ENCODE measurements at places on chromosomes 12 and 14. TPM values are rescaled to one million over a fixed set of nuclear protein-coding genes. Genes with fewer than 3 reads are reported as not detected.

- no peak for DNase-seq
Observed at GRCh38 chr12:43154498-43155045, 397.4 kb downstream of the ADAMTS20 start.

The KRT71 gene
- not detected for total RNA-seq

The KIAA0586 gene
- 18.9 TPM for total RNA-seq

The SLC41A2 gene
- total RNA-seq, result 11.7 TPM

DNA sequence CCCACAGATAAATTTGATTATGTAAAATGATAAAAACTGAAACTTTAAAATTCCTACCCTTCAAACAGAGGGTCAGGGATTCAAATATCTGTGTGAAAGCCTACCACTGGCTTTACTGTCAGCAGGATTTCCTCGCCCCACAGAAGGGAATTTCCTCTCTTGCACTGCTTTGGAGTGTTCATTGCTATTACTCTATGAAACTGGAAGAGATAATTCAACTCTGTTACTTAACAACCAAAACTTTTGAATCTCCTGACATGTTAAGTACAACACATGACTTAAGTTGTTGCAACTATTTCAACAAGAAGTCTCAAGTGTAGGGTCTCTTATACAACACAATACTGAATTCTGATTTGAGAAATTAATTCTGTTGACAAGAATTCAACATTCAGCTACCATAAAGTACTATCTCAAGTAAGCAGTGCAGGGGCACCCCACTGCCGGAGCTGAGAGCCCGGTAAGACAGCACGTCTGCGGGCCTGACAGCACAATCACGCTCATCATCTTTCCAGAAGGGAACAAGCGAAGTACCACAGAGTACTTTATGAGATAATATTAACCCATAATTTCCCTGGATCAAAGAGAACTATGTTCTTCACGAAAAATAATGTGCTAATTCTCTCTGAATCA lies 22.9 kb downstream of the DICER1 start:
- peak; percentile 39 for DNase-seq

DNA sequence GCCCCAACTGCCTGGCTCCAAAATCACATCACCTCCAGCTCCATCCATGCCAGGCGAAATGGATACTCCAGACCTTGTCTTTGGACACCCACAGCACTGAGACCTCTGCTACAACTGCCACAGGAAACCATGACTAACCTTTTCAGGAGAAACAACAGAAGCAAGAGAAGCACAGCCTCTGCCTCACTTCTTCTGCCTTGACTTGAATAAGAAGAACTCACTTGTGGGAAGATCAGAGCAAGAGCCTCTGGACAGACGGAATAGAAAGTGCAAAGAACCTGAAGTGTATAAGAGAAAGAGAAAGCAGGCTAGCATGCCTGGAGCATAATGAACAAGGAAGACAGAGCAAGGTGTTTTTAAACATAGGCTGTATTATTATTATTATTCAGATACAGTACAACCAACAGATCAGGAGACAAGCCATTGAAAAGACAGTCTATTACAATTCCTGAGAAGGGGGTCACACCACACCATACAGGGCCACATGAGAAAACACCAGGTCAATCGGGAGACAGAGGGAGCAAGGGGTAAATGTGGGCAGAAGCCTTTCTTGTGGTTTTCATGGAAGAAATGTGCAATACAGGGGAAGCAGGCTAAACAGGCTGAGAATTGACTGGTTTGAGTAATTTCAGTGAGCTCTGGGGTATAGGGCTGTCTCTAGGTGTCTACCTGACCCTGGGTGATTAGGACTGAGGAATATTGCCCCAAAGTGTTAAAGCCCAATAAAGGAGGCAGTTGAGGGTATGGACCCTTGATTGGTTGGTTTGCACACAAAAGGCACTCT lies 7.4 kb upstream of the OR10P1 start:
- DNase-seq, result no peak

- DNase-seq, result no peak
Observed at GRCh38 chr12:93174048-93174447, 203.7 kb upstream of the NUDT4 start.

DNA sequence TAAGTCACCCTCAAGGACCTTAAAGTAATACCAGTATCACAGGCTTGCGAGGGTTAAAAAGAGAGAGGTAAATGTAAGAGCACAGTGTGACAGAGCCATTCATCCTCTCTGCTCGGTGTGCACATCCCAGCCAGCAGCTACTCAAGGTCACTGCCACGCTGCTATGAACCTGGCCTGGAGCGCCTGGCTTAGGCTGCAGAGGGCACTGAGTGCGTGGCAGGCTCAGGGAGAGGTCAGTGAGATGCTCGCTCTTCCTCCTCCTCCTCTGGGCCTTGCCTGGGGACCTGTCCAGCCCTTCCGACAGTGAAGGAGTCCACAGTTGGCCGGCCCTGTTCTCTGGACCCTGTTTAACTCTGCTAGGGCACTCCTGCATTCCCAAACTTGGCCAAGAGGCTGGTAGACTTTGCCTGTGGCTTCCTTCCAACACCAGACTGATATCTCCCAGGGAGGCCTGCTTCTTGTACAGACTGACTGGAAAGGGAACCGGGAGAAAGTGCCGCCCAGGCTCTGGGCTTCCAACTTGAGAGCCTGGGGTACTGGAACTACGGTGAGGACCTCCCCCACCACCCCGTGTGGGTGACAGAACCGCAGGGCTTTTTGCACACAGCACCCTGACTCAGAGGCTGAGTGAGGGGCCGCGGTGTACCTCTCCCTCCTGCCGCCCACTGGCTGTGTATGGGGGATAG lies 62.6 kb upstream of the CORO1C start:
- DNase-seq, result peak; percentile 54

The BEST3 gene
- not detected for total RNA-seq

DNA sequence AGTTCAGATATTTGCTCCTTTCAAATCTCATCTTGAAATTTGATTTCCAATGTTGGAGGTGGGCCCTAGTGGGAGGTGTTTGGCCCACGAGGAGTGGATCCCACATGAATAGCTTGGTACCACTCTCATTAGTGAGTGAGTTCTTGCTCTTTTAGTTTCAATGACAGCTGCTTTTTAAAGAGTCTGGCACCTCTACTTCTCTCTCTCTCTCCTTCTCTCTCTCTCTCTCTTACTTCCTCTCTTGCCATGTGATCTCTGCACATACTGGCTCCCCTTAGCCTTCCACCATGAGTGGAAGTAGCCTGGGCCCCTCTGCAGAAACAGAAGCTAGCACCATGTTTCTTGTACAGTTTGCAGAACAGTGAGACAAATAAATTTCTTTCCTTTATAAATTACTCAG lies 25.1 kb downstream of the GPR65 start:
- no peak for DNase-seq

The MYO1A gene
- not detected for total RNA-seq

- peak; percentile 69 for DNase-seq
Observed at GRCh38 chr14:26286081-26286912, 311.5 kb downstream of the NOVA1 start.

GRCh38 chr12:46214668-46215436 lies 54.0 kb downstream of the SLC38A1 start:
- no peak for DNase-seq

- no peak for DNase-seq
Observed at GRCh38 chr14:71478542-71478941, 453.7 kb upstream of the RGS6 start.

The PTHLH gene
- not detected for total RNA-seq

The ARHGAP9 gene
- 0.07 TPM for total RNA-seq

- DNase-seq, result no peak
Observed at GRCh38 chr12:57888409-57889157, 42.1 kb upstream of the CTDSP2 start.

GRCh38 chr12:54683398-54683797 lies 35.2 kb upstream of the DCD start:
- DNase-seq, result no peak

GRCh38 chr14:57962325-57963035 lies 96.6 kb upstream of the SLC35F4 start:
- no peak for DNase-seq

The ACOT4 gene
- total RNA-seq, result 0.42 TPM

DNA sequence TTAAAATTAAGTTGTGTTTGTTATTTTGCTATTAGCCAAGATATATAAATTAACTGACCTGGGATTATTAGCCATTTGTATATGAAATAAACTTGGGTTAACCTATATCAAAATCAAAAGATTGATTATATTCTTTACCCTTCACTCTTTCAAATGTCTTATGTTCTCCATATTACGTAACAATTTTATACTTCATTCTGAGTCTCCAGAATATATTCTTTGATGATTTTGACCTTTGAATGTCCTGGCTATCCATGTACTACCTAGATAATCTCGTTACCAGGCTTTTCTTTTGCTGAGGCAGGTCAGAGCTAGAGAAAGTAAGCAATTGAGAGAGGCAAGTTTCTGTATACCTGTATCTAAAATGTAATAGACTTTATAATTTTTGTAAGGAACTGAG lies 3.6 kb downstream of the PPM1A start:
- no peak for DNase-seq

- no peak for DNase-seq
Observed at GRCh38 chr14:30287579-30288445, 271.1 kb upstream of the G2E3 start.

DNA sequence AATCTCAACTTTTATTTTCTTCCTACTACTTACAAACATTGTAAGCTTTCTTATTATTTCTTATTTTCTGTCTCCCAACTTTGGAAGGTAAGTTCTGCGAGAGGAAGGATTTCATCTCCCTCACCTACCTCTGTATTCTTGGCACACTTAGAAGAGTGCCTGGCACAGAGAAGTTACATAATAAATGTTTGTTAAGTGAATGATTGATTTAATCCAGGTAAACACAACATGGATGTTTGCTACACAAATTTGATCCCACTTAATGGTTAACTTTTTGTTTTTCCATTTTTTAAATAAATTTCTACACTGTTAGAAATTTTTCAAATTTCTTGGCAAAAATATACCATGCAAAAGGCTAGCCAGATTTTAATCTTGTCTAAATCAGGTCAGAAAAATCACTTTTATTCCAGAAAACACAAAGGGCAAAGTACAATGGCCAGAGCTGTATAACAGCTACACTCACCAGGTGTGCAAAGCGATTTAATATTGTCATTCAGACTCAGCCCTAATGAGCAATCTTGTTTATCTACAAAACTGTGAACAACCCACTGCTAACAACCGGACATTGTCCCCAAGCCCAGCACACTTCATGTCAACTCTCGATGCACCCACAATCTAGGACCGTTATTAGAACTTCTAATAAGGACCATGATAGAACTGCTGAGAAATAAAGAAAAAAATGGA lies 222.1 kb upstream of the EEA1 start:
- no peak for DNase-seq

The GYS2 gene
- not detected for total RNA-seq

DNA sequence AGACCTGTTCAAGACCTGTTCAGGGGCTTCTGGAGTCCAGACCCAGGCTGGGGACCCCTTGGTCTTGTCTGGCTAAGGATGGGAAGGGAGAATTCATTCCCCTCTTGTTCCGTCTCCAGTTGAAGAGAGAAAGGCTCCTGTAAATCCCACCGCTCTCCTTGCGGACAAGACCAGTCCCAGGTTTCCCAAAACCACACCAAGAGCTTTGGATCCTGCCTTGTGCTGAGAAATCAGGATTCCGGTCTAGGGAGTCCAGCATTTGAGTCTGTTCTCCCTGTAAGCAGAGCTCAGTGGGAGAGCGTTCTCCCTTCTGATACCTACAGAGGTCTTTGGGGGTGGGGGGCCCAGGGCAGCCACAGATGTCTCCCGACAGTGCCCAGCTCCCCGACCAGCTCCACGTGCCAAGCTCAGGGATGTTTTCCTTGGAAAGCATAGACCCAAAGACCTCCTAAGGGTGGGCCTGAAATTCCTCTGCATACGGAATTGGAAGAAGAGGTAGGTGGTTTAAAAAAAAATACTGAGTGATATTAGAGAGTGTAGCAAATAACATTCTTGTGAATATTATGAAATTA lies 1.9 kb downstream of the HOXC13 start:
- no peak for DNase-seq

DNA sequence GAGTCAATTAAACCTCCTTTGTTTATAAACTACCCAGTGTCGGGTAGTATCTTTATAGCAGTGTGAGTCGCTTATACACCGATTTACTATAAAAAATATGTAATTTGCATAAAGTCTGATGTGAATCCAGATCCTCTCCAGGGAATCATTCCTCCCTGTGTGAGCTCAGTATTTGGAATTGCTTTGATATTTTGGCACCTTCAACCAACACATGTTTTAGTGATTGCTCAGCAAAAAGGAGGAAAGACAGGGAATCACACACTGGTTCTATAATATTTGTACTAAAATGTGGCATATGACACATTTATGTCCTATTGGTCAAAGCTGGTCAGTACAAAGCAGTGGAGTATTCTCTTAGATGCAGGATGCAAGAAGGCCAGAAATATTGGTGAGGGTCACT lies 703.9 kb upstream of the ATXN7L3B start:
- DNase-seq, result no peak

GRCh38 chr12:23906329-23906728 lies 43.1 kb downstream of the SOX5 start:
- DNase-seq, result peak; percentile 13

The HOXC9 gene
- total RNA-seq, result not detected
